Brain pericyte (primary cell): ENCODE measurements at places on chromosomes 7 and 10.

- no peak for DNase-seq
Measured at GRCh38 chr10:131620314-131620713, 280.5 kb upstream of the PPP2R2D start.

GRCh38 chr7:30379131-30379530 lies 94.7 kb downstream of the ZNRF2 start:
- DNase-seq: no peak

DNA sequence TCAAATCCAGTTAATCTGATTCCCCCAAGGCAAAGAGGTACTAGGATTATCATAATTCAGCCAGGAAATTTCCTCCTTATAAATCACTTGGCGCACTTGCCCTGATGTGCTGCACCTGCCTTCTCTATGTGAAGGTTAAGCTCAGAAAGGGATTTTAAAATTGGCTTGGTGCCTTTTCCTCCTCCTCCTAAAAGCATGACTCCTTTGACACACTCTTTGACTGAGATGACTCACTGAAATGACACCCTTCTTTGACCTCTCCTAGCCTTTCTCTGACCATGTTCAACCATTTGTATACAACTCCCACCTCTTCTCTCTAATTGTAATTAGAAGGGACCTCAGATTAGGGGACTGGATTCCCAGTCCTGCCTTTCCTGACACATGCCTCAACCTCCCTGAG lies 46.5 kb downstream of the ABLIM1 start:
- DNase-seq: no peak

GRCh38 chr7:69208848-69209247 lies 389.4 kb upstream of the AUTS2 start:
- DNase-seq: no peak

DNA sequence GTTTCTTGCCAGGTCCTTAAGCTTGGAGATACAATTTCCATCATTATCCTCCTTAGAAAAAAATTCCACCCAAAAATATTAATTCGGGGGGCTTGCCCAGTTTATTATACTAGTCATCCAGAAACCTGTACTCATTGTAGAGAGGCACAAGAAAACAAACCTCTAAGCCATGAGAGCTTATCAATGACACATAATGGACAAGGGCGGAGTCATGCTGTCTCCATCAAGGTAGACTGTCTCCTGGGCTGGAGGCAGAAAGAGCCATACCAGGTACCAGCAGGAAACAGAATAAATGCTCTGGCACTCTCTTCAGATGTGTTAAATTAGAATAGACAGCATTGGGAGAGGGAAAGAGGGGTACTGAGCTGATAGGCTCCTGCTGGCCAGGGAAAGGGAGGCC lies 69.8 kb upstream of the GSDME start:
- no peak for DNase-seq

DNA sequence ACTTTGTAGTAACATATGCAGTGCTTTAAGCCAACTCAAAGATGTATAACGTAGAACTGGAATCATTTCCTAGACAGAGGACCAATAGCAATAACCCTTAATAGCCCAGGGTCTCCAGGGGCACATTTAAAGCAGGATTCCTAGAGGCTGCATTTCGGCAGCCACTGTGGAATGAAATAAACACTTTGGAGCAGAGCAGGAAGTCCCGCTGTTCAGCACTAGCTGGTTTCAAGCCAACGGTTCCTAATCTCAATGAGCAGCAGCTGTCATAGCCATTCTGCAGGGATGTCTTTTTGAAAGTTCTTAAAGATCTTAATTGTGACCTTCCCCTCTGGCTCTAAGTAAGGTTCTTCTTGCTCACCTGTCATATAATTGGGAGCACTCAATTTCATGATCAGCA lies 18.4 kb upstream of the MACROH2A2 start:
- no peak for DNase-seq
